ENCODE measurements at places on chromosomes 3 and 15.

DNA sequence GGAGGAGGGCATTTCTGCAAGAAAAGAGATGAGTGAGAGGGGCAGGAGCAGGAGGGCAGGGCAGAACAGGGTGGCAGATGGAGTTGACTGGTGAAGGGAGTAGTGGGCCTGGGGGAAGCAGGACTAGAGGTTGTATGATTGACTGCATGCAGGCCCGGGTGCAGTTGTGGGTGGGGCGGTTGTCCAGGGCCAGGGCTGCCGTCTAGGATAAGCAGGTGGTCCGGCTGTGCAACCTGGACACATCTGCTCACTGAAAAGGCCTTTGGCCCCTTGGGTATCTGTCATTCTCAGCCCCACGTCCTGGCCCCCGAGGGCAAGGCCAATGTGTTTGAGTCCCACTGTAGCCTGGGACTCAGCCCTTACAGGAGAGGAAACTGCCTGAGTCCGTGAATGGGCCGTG, 25.4 kb downstream of the ALS2CL start:
- no peak for DNase-seq

GRCh38 chr3:11304175-11304574, 32.0 kb downstream of the ATG7 start:
- no peak for DNase-seq

GRCh38 chr3:154135511-154136173, 14.5 kb downstream of the ARHGEF26 start:
- DNase-seq = no peak

DNA sequence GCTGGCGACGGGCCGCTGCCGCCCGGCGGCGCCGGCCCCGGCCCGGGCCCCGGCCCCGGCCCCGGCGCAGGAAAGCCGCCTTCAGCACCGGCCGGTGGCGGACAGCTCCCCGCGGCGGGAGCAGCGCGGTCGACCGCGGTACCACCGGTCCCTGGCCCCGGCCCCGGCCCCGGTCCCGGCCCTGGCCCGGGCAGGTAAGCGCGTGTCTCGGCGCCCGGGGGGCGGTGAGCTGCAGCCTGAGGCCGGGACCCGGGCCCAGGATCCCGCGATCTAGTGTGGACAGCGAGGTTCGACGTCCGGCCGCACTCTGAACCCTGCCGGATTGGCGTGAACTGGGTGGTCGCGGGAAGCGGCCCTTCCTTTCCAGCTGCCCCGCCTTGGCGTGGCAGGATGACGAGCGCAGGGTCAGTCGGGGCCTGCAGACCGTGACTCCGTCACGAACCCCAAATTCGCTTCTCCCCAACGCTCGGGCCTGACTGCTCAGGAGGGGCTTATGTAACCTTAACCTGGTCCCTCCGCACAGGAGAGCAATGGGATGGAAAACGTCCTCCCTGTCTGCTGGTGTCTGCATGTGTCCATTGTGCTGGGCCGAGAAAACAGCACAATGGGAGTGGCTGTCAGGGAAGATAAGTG, 472 bp downstream of the BSN start:
- DNase-seq = no peak

GRCh38 chr3:19903649-19904048, 30.4 kb downstream of the EFHB start:
- DNase-seq = no peak
